ENCODE measurements at places on chromosomes 13 and 19. TPM values are rescaled to one million over a fixed set of nuclear protein-coding genes. Genes with fewer than 3 reads are reported as not detected.

CGB5 gene
- total RNA-seq: not detected

DNA sequence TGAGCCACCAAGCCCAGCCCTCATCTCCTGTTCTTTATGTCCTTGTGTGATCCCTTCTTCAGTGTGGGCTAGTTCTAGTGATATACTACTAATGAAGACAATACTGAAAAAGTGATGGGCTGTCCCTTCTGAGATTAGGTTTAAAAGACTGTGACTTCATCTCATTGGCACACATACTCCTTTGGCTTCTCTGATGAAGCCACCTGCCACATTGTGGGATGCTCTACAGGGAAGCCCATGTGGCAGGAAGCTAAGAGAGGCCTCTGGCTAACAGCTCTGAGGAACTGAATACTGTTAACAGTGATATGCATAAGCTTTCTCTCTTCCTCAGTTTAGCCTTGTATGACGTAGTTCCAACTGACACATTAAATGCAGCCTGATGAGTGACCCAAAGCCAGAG is 13.6 kb downstream of the CSNK1A1L start:
- DNase-seq: no peak

GRCh38 chr13:75197803-75198202 is 284.2 kb downstream of the TBC1D4 start:
- DNase-seq: no peak

GZMM gene
- total RNA-seq: 20.7 TPM

DNA sequence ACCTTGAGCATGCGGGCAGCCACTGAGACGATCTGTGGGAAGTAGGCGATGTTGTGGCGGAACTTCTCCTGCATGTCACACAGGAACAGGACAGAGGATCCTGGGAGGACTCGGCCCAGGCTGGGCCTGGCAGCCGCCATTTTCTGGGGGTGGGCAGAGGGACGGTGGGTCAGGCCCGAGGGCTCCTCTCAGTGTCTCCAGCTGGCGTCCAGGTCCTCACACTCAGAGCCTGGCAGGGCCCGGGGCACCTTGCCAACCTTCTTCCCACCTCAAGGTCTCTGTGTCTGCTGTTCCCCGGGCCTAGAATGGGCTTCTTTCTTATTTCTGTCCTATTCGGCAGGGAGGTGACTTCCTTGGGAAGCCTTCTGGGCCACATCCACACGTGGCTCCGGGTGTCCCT is 5.1 kb downstream of the ISOC2 start:
- DNase-seq: no peak

GRCh38 chr13:98449273-98449672 is 127.6 kb downstream of the STK24 start:
- no peak for DNase-seq

MAB21L1 gene
- not detected for total RNA-seq

GRCh38 chr19:21758296-21758695 is 9.1 kb downstream of the ZNF100 start:
- peak; percentile 14 for DNase-seq

GRCh38 chr19:752652-753517 is 2.0 kb downstream of the MISP start:
- no peak for DNase-seq

DNA sequence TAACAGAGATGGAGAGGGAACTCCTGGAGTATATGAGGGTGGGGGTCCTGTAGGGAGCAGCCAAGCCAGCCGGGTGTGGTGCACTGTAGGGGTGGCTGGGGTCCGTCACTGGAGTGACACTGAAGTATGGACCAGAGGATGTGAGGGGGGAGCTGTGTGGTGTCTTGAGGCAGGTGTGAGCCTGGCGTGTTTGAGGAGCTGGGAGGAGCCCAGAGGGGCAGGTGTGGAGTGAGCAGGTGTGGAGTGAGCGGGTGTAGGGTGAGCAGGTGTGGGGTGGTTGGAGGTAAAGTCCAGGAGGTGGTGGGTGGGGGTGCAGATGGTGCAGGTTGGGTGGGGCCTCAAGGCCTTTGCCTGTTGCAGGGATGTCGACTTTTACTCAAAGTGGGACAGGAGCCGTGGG is 5.9 kb downstream of the B3GNT8 start:
- DNase-seq: no peak

DNA sequence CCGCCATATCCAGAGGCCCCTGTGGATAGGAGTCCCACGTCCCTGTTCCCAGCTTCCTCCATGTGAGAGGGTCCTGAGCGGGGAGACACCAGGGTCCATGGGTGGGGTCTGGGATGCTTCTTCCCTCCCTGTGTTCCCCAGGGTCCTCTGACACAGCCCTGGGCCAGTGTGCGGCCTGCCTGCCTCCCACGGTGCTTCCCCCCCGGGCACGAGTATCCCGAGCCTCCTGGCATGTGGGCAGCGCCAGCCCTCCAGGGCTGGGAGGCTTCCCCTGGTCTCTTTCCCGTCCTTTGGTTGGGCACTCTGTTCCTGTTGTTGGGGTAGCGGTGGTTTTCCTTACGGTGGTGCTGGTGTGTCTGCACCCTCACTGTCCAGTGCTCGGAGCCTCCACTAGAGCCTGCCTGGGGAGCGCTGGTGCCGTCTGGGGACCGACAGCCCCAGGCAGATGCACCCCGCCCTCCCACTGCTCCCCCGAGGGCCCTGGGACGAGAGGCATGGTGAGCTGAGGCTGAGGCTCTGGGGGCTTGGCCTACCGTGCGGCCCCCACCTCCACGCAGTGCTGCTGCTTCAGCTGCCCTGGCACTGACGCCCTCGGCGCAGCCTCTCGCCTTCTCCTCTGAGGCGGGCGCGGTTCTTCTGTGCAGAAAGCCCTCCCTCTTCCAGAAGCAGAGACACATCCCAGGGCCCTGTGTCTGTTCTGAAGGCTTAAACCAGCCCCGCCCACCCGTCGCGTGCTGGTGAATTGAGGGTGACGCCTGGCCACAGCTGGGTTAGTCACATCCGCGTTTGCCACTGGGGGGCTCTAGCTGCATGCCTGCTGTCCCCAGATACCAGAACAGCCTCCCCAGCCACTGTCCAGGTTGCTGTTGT is 27.9 kb downstream of the PLEKHJ1 start:
- peak; percentile 25 for DNase-seq

MYCBP2 gene
- 60.6 TPM for total RNA-seq

GRCh38 chr13:33640832-33641231 is 177.1 kb upstream of the RFC3 start:
- DNase-seq: no peak

DNA sequence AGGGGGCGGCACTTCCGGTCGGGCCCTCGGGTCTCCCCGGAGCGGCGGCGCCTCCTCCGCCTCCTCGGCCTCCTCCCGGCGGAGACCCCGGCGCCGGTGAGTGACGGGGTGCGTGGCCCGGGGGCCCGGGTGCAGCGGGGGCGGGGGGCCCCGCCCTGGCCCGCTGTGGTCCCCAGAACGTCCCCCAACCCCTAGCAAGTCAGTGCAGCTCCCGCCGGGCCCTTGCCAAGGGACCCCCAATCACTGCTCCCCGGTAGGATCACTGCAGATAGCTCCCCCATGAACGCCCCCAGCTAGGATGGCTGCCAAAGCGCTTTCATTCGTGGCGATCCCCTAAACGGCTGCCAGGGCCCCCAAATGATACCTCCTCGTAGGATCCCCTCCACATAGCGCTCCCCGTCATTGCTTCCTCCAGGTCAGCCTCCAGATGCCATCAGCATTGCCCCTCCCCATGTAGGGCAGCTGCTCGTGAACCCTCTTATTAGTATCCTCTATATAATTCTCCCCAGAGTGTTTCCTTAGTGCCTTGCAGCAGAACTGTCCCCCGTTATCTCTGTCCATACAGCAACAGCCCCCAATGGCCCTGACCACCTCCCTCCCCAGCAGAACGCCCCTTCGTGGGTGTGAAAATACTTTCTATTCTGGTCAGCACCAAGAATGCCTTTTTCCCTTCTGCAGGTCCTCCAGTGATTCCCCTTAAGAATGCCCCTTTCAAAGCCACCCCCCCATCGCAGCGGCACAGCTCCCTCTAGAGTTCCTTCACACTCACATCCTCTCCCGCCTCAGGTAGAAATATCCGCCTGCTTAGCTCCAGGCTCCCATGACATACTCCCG is at the start of gene ZNF865:
Gene ZNF865, plus strand, starts transcription at position 11 of the 834 bp plus-strand sequence. CDS start 7,972 bp downstream, outside the sequence.
- peak; percentile 89 for DNase-seq

GRCh38 chr19:44278181-44278690 is 18.6 kb downstream of the ZNF233 start:
- no peak for DNase-seq

DNA sequence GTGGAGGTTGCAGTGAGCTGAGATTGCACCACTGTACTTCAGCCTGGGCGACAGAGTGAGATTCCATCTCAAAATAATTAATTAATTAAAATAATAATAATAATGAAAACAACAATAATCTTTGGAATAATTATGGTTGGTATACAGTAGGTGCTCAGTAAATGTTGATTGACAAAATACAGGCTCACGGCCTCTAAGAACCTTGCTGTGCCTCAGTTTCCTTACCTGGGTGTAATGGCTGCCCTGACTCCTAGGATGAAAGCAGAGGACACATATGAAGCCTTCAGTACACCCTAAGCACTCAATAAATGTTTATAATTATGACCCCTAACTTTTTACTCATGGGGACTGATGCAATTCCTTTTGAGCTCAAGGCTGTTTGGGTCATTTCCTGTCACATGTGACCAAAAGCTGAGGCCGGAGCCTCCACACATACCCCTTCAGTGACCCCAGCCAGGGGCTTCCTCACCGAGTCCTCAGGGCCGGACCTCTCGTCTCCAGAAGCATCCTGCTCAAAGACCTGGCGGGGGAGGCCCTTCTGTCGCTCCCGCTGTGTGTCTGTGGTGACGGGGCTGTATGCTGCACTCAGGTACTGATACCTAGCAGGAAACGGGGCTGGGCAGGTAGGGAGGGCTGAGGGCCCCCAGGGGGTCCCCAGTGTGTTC is 10.5 kb downstream of the DOCK6 start:
- DNase-seq: no peak

GRCh38 chr19:45798995-45799517 is 6.4 kb upstream of the DMWD start:
- DNase-seq: peak; percentile 69

- peak; percentile 51 for DNase-seq
Measured at GRCh38 chr13:25886438-25887214, 165.2 kb downstream of the SHISA2 start.

ZNF468 gene
- total RNA-seq: 7.4 TPM
